ENCODE measurements at places on chromosomes 7 and 10.

DNA sequence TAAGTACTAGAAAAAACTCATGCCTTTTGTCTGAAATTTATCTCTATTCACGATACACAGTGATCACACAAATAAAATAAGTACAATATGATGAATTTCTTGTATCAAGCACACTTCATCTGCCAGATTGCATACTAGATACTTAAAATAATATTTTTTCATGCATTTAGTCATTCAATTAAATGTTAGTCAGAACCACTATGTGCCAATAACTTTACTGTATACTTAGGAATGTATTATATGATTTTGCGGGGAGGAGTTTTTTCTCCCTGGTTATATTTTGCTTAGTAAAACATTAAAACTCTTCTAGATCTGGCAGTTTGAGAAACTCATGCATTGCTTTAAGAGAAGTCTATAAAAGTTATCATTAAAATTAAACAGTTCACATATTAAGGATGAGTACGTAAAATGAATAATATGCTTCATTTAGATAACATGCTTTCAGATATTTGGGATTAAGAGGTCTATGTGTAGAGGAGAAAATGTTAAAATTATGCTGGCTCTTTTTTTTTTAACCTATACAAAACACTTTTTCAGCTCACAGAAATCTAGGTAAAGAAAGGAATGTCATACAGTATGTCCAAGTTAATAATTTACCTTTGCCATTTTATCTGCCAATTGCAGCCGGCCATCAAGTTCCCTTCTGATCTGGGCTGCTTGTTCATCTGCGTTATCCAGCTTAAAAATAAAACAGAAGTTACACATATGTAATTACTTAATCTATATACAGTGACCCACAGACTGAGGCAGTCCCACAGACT lies 70.1 kb downstream of the RNF133 start:
- DNase-seq: no peak

- no peak for DNase-seq
Measured at GRCh38 chr7:25996006-25996408, 156.0 kb upstream of the NFE2L3 start.

GRCh38 chr10:70041016-70041415 lies 11.6 kb upstream of the MACROH2A2 start:
- DNase-seq: no peak

DNA sequence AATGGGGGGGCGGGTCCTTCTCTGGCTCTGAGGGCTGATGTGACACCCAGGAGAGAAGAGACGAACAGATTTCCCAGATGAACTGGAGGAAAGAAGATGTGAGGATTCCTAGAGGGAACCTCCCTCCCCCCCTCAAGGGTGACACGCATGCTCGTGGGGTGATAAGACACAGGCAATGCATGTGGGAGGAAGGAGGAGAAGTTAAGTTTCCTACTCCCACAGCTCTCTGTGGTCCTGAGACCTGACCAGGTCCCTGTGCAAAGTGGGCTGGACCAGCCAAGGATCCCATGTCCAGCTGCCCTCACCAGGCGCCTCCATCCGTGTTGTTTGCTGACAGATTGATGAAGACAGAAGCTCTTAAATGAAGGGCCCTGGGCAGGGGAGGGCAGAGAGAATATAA lies 112.6 kb downstream of the SH3PXD2A start:
- no peak for DNase-seq

DNA sequence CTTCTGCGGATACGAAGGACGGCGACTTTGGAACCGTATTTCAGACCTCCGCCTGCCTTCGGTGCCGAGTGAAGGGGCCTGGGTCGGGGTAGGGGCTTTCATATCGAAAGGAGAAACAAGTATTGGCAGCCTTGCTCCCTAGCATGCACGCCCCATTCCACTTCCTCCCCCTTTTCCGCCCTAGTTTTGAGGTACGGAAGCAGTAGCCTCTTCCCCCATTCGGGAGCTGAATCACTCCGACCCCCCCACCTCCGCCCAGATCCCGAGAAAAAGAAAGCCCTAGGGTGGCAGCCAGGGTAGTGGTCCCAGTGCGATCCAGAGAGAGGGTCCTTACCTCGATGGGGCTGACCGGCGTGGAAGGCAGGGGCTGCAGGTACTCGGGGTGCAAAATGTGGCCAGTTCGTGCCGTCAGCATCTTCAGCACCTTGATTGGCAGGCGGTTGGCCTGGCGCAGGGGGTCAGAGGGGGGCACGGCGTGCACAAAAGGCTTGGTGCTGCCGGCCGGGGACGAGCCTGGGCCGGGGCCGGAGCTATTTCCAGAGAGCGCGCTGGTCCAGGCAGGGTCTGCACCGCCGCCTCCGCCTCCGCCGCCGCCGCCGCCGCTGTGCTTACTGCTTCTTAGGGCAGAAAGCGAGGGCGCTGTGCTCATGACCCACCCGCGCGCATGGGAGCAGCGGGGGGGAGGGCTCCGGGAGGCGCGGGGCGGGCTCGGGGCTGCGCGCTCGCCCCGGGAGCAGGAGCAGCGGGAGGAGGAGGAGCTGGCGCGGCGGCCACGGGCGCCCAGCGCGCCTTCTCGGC lies 594 bp downstream of the ZNF503 start:
- peak; percentile 26 for DNase-seq

GRCh38 chr10:43689955-43690771 lies 41.5 kb upstream of the ZNF32 start:
- peak; percentile 79 for DNase-seq

DNA sequence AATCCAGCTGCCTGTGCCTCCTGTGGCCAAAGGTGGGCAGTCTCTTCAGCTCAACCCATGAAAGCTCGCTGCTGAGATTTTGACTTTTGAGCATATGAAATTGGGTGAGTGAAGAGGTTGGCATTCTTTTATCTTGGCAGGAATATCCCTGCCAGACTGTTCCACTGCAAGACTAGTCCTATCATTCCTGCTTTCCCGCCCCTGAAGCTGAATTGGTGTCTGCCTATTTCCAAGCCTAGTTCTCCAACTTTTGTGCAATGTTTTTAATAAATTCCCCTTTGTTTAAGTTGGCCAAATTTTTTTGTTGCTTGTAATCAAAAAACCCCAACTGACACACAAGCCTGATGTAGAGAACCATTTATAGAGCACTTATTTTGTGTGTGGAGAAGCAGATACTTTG lies 34.8 kb upstream of the BICC1 start:
- peak; percentile 36 for DNase-seq

GRCh38 chr10:64515970-64516699 lies 994.9 kb downstream of the REEP3 start:
- no peak for DNase-seq

- no peak for DNase-seq
Measured at GRCh38 chr10:44564790-44565189, 179.9 kb upstream of the CXCL12 start.

DNA sequence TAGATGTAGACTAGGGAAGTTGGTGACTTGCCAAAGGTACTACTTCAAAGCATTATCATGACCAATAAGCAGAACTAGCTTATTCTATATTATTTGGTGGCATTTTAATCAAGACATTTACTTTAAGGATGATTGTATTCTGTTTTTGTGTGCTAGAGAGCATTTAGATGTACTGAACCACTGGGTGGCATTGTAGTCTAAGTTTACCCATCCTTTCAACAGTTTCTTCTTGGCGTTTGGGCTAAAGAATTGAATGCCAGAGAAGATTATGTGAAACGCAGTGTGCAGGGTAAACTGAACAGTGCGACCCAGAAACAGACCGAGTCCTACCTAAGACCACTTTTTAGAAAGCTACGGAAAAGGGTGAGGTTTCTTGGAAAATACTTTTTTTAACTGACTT lies 26.8 kb downstream of the PRPF18 start:
- DNase-seq: peak; percentile 54

- no peak for DNase-seq
Measured at GRCh38 chr10:103737735-103738367, 117.5 kb downstream of the SH3PXD2A start.

- peak; percentile 85 for DNase-seq
Measured at GRCh38 chr10:61975391-61975932, 74.0 kb downstream of the ARID5B start.

DNA sequence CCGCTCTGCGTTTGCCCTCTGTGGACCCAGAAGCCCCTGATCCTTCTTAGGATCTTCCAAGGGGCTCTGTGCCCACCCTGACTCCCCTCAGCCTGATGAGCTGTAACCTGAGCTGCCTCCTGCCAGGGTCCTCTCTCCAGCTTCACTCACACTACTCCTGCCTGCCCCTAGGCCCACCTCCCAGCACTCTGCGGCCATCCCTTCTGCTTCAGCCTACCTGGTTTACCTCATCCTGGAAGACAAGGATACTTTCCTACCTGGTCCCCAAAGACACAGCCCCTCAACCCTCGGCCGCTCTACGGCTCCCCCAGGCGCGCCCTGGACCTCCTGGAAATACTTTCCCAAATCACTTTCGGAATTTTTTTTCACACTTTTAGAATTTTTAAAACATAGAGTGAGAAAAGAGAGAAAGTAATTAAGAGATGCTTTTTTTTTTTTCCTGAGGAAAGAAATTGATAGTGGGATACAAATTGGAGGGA lies 6.4 kb upstream of the ZNF862 start:
- no peak for DNase-seq

- DNase-seq: no peak
Measured at GRCh38 chr7:118902600-118902999, 678.1 kb downstream of the ANKRD7 start.

DNA sequence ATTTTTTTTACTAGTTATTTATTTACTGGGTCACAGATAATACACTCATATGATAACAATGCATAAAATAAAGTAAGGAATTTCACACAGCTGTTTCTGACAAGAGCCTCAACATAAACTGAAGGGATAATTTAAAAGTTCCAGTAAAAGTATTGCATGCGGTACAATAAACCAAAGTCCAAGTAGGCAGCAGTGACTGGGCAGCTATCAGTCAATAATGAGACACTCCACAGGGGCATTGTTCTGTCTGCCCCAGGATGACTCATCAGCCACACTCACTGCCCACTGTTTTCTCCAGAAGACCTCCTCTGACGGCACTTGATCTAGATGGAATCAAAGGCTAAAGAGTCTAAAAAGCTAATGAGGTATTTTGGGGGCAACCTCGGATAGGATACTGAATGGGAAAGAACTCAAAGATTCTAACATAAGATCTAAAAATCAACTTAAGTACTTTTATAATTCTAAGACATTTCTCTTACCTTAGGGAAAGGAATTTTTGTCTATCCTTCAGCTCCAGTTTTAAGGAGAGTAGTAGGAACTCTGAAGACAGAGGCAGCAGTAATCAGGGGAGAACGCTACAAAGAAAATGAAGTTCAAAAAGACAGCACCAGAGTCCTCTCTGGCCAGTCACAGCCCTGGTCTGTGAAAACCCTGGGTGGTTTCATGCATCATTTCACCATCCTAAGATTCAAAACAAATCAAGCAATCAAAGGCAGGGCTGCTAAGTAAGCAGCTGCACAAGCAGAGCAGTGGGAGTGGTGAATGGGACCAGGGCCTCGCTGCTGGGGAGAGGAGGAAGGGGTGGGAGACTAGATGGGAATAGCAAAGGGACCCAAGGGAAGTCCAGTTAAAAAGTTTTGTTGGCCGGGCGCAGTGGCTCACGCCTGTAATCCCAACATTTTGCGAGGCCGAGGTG lies 175.1 kb downstream of the AVL9 start:
- DNase-seq: peak; percentile 42

DNA sequence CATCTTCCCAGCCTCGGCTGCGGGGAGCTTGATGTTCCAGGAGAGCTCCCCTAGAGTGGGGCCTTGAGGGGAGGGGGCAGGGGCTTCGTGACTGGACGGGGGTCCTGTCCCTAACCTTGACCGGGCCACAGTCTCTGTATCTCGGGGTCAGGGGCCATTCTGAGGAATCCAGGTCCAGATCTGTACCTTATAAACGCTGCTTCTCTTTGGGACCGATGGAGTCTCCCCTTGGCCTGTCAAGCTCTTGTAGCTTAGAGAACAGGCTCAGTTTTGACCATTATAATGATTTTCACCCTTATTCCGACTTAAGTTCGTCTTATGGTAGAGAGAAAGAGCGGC lies 831 bp downstream of the ZKSCAN5 start:
- DNase-seq: peak; percentile 4

DNA sequence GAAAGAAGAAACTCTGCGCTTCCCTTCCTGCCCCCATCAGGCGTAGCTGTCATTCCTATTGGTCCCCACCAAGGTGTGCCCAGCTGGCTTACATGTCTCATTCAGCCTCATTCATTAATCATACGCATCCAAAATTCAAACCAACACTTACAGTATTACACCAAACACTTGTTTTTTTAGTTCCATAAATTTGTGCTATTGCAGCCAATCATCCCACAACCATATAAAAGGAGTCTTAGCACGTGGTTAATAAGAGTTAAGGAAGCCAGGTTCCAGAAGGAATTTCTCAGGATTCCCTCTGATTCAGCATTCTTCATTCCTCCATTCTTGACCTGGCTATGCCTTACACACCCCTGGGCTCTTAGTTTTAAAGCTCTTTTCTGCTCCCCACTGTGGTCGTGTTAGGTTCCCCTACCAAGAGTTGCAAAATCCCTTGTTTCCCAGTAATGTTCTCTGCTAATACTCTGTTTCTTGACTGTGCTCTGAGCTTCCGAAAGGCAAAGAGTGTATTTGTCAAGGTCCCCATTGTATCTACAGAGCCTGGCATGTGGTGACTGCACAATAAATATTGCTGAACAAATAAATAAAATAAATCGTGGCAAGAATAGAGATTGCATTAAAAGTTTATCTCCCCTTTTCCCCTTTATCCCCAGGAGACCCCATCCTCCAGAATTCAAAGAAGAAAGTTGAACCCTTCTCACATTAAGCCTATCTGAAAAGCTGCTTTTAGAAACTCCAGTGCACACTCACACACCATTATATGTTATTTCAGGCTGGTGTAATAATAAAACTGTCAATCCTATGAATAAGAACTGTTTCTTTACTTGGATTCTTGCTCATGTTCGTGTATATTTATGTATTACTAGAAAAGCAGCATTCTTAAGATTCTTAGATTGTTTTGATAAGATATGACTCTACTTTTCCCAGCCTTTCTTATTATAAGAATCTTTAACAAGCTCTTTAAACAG lies 514.4 kb downstream of the INHBA start:
- DNase-seq: peak; percentile 75

GRCh38 chr7:17882685-17883084 lies 57.6 kb downstream of the SNX13 start:
- DNase-seq: no peak

- peak; percentile 84 for DNase-seq
Measured at GRCh38 chr7:74002474-74003017, 25.4 kb upstream of the ELN start.

DNA sequence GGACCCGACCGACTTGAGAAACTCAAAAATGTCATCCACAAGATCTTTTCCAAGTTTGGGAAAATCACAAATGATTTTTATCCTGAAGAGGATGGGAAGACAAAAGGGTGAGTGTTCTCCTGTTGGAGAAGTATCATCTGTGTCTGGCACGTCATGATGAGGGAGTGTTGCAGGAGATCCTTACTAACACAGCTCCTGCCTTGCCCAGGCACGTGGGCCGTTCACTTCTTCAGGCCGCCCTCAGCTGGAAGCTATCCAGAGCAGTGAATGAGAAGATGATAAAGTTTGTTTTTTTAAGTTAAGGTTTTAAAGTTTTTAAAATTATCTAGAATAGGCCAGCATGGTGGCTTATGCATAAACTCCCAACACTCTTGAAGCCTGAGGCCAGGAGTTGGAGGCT lies 6.2 kb downstream of the EIF3B start:
- DNase-seq: no peak

DNA sequence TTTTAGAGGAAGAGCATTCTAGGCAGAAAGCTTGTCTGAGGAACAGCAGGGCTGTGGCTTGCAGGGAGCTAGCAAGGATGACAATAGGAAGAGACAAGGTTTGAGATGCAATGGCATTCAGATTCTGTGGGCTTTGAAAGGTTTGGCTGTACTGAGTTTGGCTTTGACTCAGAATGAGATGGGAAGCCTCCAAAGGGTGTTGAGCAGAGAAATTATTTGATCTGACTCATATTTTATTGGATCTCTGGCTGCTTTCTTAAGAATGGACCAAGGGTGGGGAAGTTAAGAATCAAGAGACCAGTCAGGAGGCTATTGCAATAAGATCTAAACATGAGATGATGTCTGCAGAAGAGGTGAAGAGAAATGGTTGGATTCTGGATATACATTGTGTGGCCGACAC lies 273.2 kb downstream of the CDK14 start:
- DNase-seq: peak; percentile 9
